ENCODE measurements at places on chromosomes 3 and 15. TPM values are rescaled to one million over a fixed set of nuclear protein-coding genes. Genes with fewer than 3 reads are reported as not detected.

DNA sequence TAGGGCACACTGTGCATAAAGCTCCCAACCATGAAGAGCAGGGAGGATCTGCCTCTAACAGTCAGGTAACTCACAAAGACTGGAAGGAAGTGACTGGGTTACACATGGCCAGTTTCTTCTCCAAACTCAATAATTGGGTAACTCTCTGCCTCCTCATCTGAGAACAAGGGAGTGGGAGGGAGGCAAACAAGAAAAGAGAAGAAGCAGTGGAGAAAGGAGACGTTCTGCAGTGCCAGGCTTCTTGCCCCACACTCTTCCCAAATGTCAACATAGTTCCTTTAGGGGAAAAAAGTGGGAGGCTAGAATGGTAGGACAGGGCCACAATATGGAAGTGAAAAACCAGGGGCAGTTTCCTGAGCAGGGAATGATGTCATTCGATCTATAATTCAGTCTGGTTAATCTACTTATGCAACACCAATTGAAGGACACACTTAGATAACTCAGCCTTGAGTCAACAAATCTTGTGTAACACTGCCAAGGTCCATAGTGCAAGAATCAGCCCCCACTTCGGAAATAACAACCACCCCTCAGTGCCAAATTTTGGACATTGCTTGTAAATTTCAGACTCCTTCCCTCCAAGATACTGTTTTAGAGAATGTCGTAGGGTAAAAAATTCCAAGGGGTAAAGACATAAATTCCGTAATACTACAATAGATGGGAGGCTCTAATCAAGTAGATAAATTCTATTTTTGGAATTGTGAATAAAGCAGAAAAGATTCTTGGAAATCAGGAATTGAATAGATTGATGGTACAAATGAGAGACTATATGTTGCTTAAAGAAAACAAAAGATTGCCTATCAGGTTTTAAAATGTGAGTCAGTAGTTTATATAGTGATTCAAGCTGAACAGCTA, 143.0 kb downstream of the LPP start:
- no peak for DNase-seq

DNA sequence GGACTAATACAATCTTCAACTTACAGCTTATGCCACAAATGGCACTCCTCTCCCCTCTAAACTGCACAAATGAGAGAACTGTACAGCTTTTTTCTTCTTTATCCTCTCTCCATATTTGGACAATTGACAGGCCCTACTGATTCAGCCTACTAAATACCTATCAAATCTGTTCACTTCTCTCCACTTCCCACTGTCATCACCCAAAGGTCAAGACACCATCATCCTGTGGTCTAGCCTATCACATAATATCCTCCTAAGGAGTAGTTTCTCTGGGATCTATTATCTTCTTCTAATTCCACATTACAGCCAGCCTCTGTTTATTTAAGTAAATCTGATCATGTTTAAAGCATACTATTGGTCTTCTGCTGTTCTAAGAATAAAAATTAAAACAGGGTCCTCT, 33.0 kb upstream of the SLC12A8 start:
- no peak for DNase-seq

GRCh38 chr3:10713656-10714055, 102.4 kb upstream of the SLC6A11 start:
- DNase-seq: no peak

SV2B gene
- total RNA-seq: under 0.01 TPM

LAMB2 gene
- total RNA-seq: 81.1 TPM

All from H7 (cell line).